Activated T-cell treated with anti-CD3 and anti-CD28 coated beads, Interleukin-2, amount 50 U/mL, for 72 hours (primary cell): ENCODE measurements at places on chromosomes 6 and 20. TPM values are rescaled to one million over a fixed set of nuclear protein-coding genes. Genes with fewer than 3 reads are reported as not detected.

GRCh38 chr20:50605136-50605535, 86.2 kb downstream of the RIPOR3 start:
- H3K36me3 ChIP-seq: no peaks in the 10 kb centered on the region
- no peaks in the 10 kb centered on the region for H3K27me3 ChIP-seq
- H3K4me1 ChIP-seq: no peaks in the 10 kb centered on the region
- no peak overlapping the region for H3K27ac ChIP-seq
- no peak for DNase-seq

GRCh38 chr6:13924949-13925881, at the start of gene RNF182:
TSS of gene RNF182 (plus strand) at chr6:13924952. CDS start at chr6:13977120, 52,168 bp downstream.
- H3K36me3 ChIP-seq: peaks cover 2% of the 10 kb centered on the region
- H3K27ac ChIP-seq: no peak within 1 kb of the TSS
- peaks cover 15% of the 10 kb centered on the region for H3K4me1 ChIP-seq
- DNase-seq: peak; percentile 61
- peak within 1 kb of the TSS; percentile 89 for H3K4me3 ChIP-seq
- peaks cover 69% of the 10 kb centered on the region for H3K27me3 ChIP-seq

The SNPH gene
- 7.1 TPM for total RNA-seq

The ULBP1 gene
- 9.4 TPM for total RNA-seq

The SPATA25 gene
- total RNA-seq: 0.46 TPM
